ENCODE measurements at places on chromosomes 2 and 18.
A peak's percentile ranks its signal among the peaks of the same experiment; 100 is the strongest.

DNA sequence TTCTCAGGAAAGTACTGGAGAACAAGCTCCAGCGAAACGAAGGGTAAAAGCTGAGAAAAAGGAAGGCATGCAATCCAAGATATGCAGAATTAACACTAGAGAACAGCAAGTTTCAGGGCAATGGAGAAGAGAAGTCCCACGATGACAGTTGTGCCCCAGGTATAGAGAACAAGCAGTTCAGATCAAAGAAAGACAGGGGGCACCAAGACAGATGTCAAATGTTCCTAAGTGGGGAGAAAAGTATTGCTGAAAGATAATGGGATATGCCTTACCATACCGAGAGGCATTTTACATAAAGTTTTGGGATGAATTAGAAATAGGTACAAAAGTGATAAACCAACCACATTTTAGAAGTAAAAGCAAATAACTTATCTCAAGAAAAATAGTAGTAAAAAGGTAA lies 79.1 kb upstream of the UBE2E3 start:
- no peak for DNase-seq

DNA sequence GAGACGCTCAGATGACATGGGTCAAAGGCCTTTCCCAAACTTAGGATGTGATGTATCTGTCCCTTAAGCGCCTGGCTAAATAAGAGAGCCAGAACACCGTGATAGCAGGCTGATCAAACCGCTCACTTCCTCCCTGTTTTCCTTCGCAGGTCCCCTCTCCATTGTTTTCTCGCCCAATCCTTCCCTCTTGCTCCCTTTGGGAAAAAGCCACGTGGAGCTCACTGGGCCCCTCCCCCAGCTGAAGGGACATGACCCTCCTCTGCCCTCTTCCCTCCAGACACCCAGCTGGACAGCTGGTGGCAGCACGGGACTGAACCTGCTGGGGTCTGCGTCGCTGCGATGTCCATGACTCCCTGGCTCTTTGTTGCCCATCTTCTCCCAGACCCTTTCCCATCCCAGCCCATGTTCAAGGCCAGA lies 201.7 kb downstream of the TNS1 start:
- no peak for DNase-seq

DNA sequence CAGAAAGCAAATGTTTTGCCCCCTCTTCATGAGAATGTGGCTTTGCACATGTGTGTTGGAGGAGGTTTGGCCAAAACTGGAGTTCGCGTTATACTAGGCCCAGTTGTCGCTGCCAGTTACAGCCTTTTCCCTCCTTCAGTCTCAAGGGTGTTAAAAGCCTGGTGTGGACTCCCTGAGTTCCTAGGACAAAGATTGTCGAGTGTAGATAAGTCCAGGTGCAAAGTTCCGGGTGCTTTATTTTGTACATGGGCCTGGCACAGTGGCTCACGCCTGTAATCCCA lies 542 bp upstream of the RNF103 start:
- no peak for DNase-seq

GRCh38 chr18:74376523-74376922 lies 60.9 kb downstream of the C18orf63 start:
- no peak for DNase-seq

GRCh38 chr18:48723837-48724236 lies 185.0 kb downstream of the CTIF start:
- DNase-seq, result no peak

DNA sequence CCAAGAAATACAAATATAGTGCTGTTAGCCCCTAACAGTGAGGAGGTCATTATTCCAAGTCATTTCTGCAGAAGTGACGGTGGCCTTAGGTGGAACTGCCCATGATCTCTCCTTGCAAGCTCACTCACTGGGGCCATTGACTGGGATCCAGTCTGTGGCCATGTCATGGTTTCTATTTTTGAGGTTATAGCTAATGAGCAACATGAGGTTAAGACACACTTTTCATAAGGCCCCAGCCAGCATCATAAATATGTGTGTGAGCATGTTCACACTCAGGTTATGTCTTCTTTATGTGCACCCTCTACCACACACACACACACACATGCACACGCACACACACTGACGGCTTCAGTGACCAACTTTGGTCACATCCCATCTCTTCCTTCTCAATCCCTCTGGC lies 484 bp downstream of the AFF3 start:
- DNase-seq, result no peak

- DNase-seq, result no peak
Observed at GRCh38 chr2:21353879-21354679, 230.3 kb downstream of the TDRD15 start.

GRCh38 chr18:58195278-58195765 lies 151.3 kb downstream of the NEDD4L start:
- peak; percentile 13 for DNase-seq

GRCh38 chr2:146415291-146415690 lies 1429.5 kb upstream of the ACVR2A start:
- no peak for DNase-seq

DNA sequence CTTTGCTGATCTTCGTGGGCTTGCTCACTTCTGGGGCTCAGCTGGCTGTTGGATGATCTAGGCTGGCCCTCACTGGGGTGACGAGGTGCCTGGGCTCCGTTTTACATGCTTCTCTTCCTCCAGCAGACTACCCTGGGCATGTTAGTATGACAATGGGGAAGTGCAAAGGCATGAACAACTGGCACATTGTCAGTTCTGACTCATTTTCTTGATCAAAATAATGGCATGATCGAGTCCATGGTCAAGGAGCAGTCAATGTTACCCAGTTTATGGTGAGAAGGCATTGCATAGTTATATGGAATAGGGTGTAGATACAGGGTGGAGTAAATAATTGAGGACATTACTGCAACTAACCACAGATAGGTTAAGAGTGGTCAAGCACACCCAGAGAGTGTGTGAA lies 10.0 kb upstream of the UPP2 start:
- no peak for DNase-seq

GRCh38 chr2:142179686-142180085 lies 48.9 kb upstream of the LRP1B start:
- no peak for DNase-seq

GRCh38 chr18:62144338-62144737 lies 42.5 kb downstream of the PIGN start:
- no peak for DNase-seq

DNA sequence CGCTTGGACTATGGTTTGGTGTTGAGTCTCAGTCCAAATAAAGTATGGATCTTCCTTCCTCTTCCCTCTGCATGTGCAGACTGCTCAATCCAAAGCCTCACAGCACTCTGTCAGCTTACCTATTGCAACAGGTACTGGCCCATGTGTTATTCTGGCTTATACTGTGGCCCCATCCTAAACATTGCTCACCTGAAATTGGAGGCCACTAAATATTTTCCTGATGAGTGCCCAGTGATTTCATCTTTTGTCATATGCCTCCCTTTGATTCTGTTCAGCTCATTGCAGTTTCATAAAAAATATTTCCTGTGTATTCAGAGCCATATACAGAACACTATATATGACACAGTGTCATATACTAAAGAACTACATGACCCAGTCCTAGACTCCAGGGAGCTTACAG lies 86.3 kb upstream of the FAM136A start:
- DNase-seq, result no peak

GRCh38 chr2:238161291-238162051 lies 2.7 kb downstream of the ERFE start:
- DNase-seq, result no peak

DNA sequence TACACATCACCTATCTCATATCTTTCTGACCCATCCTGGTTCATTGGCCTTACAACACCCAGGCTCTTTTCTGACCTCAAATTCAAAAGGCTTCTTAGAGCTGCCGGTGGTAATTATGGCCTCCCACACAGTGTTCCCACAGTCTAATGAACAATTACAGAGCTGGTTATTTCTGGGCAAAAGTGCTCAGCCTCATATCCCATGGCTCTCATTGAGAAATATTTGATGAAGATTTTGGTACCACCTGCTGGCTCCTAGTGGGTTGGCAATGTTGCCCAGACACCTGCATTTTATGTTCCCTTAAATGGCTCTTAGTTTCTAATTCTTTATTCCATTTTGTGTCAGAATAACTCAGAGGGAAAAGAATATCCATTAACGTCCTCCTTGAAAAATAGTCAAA lies 20.1 kb upstream of the SCYGR2 start:
- no peak for DNase-seq

GRCh38 chr2:11505652-11506610 lies 27.9 kb upstream of the GREB1 start:
- DNase-seq, result no peak

- no peak for DNase-seq
Observed at GRCh38 chr18:5937121-5937520, 41.8 kb upstream of the TMEM200C start.

DNA sequence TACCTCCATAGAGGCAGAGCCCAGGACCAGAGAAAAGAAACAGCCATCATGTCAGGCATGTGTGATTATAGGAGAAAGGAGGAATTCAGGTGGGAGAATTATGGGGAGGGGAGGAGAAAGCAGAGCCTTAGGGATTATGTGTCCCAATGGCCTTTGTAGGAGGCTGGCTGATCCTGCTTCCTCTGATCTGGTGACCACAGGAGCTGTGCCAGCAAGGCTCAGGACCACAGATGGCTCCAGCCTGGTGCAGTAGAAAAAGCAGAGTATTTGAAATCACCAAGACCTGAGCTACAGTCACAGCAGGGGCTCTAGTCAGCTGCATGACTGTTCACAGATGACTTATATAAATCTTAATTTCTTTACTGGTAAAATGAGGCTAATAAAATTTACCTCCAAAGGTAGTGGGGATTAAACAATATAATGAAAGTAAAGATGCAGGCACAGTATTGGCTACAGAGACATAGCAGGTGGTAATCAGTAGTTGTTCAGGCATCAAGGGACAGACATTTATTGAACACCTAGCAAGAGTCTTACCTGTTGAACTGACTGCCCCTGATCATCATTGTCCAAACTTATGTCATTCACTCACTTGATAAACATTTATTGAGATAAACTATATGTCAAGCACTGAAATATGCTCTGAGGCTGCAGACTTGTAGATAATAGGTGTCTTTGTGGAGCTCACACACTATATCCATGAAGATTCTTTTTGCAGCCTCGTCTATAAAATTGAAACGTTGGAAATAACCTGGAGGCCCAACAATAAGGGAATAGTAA lies 121.3 kb downstream of the MYCN start:
- no peak for DNase-seq

DNA sequence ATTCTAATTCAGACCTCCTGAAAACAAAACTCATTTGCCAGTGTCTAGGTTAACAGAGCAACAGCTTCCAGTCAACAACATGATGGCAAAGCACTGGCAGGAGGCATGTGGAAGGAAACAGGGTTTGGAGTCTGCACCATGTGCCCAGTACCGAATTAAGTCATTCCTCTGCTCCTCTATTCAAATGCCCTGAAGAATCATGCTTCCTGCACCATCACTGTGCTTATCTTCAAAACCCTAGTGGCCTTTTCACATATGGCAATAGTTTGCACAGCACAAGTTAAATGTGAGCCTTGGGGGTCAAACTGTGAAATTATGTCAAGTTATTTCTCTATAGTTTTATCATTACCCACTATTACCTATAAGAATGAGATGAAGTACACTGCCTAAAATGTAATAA lies 75.4 kb upstream of the GRB14 start:
- no peak for DNase-seq

GRCh38 chr2:203626952-203627681 lies 79.3 kb upstream of the CD28 start:
- DNase-seq, result no peak

- DNase-seq, result no peak
Observed at GRCh38 chr2:101854877-101855276, 136.9 kb upstream of the IL1R2 start.

- DNase-seq, result no peak
Observed at GRCh38 chr2:223725494-223725893, 111.9 kb downstream of the AP1S3 start.

DNA sequence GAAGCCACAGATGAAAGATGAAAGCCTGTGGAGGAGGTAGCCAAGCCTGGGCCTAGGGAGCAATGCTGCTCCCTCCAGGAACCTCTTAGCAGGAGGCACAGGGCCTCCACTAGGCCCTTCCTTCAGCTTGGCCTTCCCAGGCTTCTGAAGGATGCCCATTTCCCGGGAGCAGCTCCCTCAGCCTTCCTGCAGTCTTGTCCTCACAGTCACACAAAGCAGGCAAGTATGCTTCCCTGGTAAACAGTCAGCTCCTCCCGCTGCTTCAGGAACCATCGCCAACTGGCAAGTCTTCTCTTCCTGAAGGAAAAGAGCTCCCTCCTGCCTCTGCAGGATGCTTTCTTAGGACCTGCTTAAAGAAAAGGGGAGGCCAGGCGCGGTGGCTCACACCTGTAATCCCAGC lies 53.2 kb downstream of the SMAD7 start:
- DNase-seq, result no peak

GRCh38 chr2:144668493-144669110 lies 148.7 kb upstream of the ZEB2 start:
- DNase-seq, result no peak

- DNase-seq, result no peak
Observed at GRCh38 chr2:12244070-12244469, 472.7 kb upstream of the TRIB2 start.

GRCh38 chr2:191384829-191385228 lies 139.6 kb downstream of the MYO1B start:
- DNase-seq, result no peak

GRCh38 chr2:86003104-86003503 lies 102.6 kb downstream of the POLR1A start:
- no peak for DNase-seq

DNA sequence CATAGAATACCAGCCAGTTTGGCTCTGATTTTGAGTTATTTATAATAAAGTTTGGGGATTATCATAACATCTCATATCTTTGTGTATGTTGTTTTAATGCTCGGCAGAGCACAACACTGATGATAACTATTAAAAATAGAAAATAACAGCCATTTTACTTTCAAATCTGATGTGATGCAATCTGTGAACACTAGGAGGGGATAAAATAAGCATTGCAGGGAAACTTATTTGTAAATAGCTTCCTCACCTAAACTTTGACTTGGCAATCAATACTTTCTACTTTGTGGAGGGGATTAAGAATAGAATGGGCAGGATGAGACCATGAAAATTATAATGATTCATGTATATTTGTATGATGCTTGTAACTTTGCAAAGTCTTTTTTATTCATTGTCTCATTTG lies 54.4 kb downstream of the USP14 start:
- DNase-seq, result no peak

- DNase-seq, result no peak
Observed at GRCh38 chr2:147923846-147924245, 79.0 kb downstream of the ACVR2A start.

DNA sequence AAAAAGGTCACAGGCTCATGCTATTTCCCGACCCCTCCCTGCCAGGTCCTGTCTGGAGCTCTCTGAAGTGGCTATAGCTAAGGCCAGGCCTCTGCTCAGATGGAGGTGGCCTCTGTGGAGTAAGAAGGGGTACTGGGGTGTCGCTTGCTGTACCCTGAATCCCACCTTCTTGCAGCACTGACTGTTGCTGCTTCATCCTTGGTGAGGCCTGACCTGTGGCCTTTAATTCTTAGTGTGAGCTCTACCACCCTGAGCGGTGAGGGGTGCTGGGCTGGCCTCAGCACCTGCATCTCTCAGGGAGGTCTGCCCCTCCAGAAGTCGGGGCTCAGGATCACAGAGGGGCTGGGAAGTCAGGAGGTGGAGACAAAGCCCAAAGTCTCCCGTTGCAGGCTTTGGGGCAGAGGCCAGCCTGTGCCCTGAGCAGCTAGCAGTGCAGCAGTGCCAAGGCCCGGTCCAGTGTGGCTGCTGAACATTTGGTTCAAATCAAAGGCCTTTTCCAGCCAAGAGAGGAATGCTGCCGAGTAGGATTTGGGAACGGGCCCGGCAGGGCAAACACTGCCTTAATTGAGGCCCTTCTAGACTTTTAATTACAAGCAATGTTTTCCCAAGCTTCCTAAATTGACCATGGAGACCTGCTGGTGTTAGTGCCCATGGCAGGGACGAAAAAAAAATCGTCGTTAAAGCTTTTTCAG lies 133.5 kb upstream of the HAAO start:
- DNase-seq, result no peak

- no peak for DNase-seq
Observed at GRCh38 chr2:15472876-15473275, 88.3 kb downstream of the NBAS start.
